ENCODE measurements at places on chromosomes 4 and X.
A peak's percentile ranks its signal among the peaks of the same experiment; 100 is the strongest.

GRCh38 chrX:132488180-132488705, 595 bp downstream of the MBNL3 start:
- DNase-seq = peak; percentile 4

DNA sequence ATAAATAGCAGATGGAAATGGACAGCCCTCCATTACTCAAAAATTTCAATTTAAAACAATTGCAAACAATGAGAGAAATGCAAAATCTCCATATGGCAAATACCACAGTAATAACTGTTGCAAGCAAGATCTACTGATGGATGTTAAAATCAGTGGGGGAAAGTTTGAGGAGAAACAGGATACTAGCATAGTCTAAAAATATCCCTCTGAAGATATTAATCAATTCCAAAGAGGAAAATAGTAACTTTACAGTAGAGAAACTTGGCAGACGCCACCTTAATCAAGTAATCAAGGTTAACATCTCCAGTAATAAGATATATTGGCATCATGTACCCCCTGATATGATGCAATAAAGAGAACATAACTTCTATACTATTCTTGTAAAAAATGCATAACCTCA, 344.8 kb downstream of the ZNF674 start:
- DNase-seq = no peak

GRCh38 chr4:147360301-147360700, 120.6 kb upstream of the EDNRA start:
- no peak for DNase-seq

DNA sequence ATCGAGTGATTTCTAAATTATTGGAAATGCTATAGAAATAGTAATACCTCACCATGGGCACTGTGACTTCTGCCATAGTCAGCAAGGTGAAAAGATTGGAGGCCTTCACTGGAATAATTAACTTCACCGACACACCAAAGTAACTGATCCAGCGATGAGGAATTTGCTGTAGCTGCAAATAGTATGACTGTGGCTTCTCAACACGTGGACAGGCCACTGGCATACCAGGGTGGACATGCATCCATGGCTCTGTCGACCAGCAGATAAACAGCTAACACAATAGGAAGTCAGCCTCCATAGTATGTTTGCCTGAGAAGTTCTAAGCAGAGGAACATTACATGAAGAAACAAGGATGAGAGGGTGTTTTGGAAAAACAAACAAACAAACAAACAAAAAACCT, 10.9 kb upstream of the FAT4 start:
- no peak for DNase-seq

DNA sequence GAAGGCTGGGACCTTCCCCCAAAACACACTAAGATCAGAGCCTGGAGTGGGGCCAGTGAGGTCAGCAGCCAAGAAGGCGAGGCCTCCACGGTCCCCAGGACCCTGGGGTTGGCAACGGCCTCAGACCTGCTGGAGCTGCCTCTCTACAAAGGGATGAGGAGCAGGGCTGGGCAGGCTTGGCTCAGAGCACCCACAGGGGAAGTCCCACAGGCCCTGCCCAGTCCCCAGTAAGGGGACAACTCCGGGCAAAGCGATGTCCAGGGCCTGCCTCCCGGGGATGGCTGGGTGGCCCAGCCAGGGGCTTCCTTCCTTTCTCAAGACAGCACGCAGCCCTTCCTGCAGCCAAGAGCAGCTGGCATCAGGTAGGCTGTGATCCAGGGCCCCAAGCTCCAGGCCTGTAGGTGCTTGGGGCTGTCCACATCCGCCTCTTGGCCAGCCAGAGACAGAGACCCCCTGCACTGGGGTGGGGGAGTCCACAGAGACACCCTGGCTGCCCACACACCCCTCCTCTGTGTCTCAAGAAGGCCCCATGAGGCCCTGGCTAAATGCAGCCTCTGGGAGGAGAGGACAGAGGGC, 5.7 kb downstream of the MXD4 start:
- DNase-seq = no peak

- no peak for DNase-seq
These were observed 111.9 kb upstream of the KIT start for GRCh38 chr4:54545663-54546424.

- no peak for DNase-seq
These were observed 15.9 kb upstream of the ZIC3 start for GRCh38 chrX:137549851-137550664.

GRCh38 chrX:135015523-135016245, 6.7 kb downstream of the RTL8B start:
- DNase-seq = no peak

GRCh38 chr4:96093563-96093962, 253.7 kb downstream of the PDHA2 start:
- DNase-seq = no peak

DNA sequence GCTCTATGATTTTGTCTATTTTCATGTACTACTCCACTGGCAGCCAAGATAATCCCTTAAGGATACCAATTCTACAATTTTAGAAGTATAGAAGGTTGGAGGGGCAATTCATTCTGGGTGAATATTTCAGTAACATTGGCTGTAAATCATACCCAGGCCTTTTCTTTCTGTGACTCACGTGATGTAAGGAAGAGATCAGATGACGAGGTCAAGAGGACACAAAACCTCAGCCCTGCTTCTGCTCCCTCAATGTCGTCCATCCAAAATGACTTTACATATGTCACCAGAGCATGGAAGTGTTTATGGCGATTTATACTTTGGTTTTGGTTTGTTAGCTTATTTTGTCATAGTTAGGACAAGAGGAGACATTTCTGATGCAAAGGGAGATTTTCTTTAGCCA, 70.7 kb upstream of the SLC4A4 start:
- no peak for DNase-seq

All from stimulated activated CD8-positive, alpha-beta memory T cell treated with anti-CD3 and anti-CD28 coated beads, Interleukin-4, amount 100 ng/mL, for 24 hours (primary cell).